ENCODE measurements at places on chromosomes 13 and 19.

- no peaks in the 10 kb centered on the region for H3K36me3 ChIP-seq
- no peak overlapping the region for H3K4me3 ChIP-seq
- DNase-seq, result no peak
- no peaks in the 10 kb centered on the region for H3K27me3 ChIP-seq
- H3K4me1 ChIP-seq, result no peaks in the 10 kb centered on the region
Observed at GRCh38 chr13:76703621-76704288, 182.4 kb downstream of the KCTD12 start.

GRCh38 chr13:101178406-101178805, 237.9 kb downstream of the NALCN start:
- H3K4me3 ChIP-seq, result no peak overlapping the region
- H3K27ac ChIP-seq, result no peak overlapping the region
- no peaks in the 10 kb centered on the region for H3K4me1 ChIP-seq
- H3K36me3 ChIP-seq, result no peaks in the 10 kb centered on the region

- no peak overlapping the region for H3K4me3 ChIP-seq
- H3K36me3 ChIP-seq, result peaks cover 4% of the 10 kb centered on the region
- no peaks in the 10 kb centered on the region for H3K27me3 ChIP-seq
- H3K27ac ChIP-seq, result peak overlapping the region; percentile 52
Observed at GRCh38 chr13:33545492-33545891, 259.9 kb upstream of the STARD13 start.

DNA sequence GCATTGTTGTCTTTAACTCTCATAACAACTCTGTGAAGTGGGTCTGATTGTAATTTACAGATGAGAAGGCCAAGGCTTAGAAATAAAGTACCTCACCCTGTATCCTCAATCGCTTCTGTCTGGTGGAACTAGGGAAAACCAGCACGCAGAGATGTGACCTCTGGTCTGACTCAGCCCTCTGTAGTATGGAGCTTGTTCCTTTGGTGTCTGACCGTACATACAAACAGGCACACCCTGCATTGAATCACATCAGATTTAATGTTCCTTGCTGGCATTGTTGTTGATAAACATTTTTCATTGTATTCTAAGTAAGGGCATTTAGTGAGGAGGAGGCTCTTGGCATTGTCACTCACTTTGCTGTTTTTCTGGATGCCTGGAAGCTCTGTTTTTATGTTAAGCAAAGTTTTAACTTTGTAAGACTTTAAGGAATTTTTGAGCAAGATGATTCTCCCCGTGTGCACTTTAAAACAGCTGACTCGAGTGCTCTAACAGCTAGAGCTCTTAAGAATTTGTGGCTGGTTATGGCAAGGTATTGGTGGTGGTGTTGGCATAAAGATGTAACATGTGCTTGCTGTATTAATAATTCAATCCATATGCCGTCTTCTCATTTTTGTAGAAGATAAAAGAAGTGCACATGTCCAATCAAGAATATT, 89.0 kb upstream of the SPATA13 start:
- no peaks in the 10 kb centered on the region for H3K36me3 ChIP-seq
- peaks cover 14% of the 10 kb centered on the region for H3K27me3 ChIP-seq
- H3K4me1 ChIP-seq, result peaks cover 4% of the 10 kb centered on the region
- no peak overlapping the region for H3K27ac ChIP-seq

DNA sequence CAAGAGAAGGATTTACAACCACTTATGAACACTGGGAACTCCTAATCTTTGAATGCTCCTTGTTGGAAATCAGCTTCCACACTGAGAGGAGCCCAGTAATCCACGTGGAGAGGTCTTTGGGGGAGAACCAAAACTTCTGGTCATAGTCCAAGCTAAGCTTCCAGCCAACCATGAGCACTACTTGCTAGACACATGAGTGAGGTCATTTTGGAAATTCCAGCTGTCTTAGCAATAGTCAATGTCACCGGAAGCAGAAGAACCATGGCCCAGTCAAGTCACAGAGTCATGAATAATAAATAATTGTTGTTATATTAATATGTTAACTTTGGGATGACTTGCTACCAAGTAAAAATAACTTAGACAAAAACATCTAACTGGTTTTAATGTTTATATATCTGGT, 324.9 kb upstream of the SGCG start:
- DNase-seq, result no peak
- no peak overlapping the region for H3K4me3 ChIP-seq
- no peak overlapping the region for H3K27ac ChIP-seq
- H3K36me3 ChIP-seq, result no peaks in the 10 kb centered on the region
- no peaks in the 10 kb centered on the region for H3K4me1 ChIP-seq

DNA sequence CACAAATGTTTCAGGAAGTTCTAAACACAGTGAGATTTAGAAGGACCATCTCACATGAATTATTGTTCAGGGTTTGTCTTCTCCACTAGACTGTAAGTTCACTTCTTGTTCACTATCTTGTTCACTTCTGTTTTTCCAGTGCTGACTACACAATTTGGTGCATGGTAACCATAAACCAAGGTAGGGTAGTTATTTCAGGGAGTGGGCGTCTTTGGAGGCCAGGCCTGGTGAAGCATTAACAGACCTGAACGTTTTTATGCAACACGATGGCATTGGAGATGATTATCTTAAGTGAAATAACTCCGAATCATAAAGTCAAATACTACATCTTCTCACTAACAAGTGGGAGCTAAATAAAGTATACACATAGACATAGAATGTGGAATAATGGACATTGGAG, 14.4 kb upstream of the OXGR1 start:
- H3K36me3 ChIP-seq, result no peaks in the 10 kb centered on the region
- no peak overlapping the region for H3K4me3 ChIP-seq
- no peaks in the 10 kb centered on the region for H3K4me1 ChIP-seq
- H3K27me3 ChIP-seq, result peaks cover 5% of the 10 kb centered on the region
- no peak for DNase-seq
- no peak overlapping the region for H3K27ac ChIP-seq

- H3K4me3 ChIP-seq, result no peak overlapping the region
- no peaks in the 10 kb centered on the region for H3K4me1 ChIP-seq
- H3K27ac ChIP-seq, result no peak overlapping the region
- peaks cover 35% of the 10 kb centered on the region for H3K27me3 ChIP-seq
- DNase-seq, result no peak
- H3K36me3 ChIP-seq, result no peaks in the 10 kb centered on the region
Observed at GRCh38 chr13:29868581-29868980, 18.2 kb upstream of the UBL3 start.

- H3K4me1 ChIP-seq, result no peaks in the 10 kb centered on the region
- no peaks in the 10 kb centered on the region for H3K27me3 ChIP-seq
- no peak overlapping the region for H3K27ac ChIP-seq
- peaks cover 4% of the 10 kb centered on the region for H3K36me3 ChIP-seq
- H3K4me3 ChIP-seq, result no peak overlapping the region
Observed at GRCh38 chr19:3958836-3959765, 11.8 kb downstream of the DAPK3 start.

DNA sequence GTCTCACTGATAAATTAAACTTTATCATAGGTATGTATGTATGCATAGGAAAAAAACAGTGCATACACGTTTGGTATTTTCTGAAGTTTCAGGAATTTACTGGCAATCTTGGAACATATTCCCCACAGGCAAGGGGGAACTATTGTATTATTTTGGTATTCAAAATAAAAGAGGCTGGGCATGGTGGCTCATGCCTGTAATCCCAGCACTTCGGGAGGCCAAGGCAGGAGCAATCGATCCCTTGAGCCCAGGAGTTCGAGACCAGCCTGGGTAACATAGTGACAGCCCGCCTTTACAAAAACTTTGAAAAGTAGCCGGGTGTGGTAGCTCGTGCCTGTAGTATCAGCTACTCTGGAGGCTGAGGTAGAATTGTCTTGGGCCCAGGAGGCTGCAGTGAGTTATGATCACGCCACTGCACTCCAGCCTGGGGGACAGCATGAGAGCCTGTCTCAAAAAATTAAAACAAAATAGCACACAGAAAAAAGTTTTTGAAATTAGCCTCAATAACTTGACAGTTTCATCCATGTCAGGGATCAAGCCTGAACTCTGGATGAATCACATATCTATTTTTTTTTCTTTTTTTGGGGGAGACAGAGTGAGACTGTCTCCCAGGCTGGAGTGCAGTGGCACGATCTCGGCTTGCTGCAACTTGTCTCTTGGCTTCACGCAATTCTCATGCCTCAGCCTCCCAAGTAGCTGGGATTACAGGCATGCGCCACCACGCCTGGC, 29.1 kb upstream of the HOMER3 start:
- no peak for DNase-seq
- H3K4me1 ChIP-seq, result peaks cover 4% of the 10 kb centered on the region
- no peak overlapping the region for H3K4me3 ChIP-seq
- H3K27me3 ChIP-seq, result no peaks in the 10 kb centered on the region
- no peak overlapping the region for H3K27ac ChIP-seq

DNA sequence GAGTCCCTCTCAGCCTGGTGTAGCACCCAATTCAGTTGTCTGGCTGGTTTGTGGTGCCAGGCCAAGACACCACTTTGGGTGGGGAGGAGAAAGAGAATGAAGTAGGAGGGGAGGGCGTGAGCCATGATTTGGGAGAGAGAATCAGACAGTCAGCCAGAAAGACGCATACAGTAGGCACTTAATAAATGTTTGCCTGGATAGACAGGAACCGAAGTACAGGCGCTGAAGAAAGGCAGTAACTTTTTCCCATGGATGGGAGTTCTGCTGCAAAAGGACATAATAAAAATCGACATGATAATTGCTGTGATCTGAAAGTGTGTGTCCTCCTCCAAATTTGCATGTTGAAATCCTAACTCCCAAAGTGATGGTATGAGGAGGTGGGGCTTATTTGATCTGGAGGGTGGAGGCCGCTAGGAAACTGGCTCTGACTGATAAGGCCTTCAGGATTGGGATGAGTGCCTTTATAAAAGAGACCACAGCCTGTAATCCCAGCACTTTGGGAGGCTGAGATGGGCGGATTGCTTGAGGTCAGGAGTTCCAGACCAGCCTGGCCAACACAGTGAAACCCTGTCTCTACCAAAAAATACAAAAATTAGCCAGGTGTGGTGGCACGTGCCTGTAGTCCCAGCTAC, 38.4 kb upstream of the PDCD5 start:
- H3K27me3 ChIP-seq, result no peaks in the 10 kb centered on the region
- no peaks in the 10 kb centered on the region for H3K36me3 ChIP-seq
- H3K27ac ChIP-seq, result no peak overlapping the region
- no peak for DNase-seq

DNA sequence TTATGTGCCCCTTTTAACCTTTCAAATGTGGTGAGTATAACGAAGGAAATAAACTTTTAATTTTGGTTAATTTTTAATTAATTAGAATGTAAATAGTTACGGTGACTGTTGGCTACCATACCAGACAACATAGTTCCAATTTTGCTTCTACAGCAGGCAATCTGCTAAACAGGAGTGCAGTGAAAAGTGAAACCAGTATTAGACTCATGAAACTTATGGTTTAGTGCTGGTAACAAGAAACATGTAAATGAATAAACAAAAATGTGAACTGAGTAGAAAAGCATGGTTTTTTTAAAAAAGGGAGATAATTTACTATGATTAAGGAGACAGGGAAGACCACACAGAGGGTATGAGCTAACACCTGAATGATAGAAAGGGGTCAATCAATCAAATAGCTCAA, 478.4 kb downstream of the PCDH9 start:
- H3K4me3 ChIP-seq, result no peak overlapping the region
- DNase-seq, result no peak
- no peaks in the 10 kb centered on the region for H3K36me3 ChIP-seq
- no peaks in the 10 kb centered on the region for H3K27me3 ChIP-seq
- H3K27ac ChIP-seq, result no peak overlapping the region
- no peaks in the 10 kb centered on the region for H3K4me1 ChIP-seq

DNA sequence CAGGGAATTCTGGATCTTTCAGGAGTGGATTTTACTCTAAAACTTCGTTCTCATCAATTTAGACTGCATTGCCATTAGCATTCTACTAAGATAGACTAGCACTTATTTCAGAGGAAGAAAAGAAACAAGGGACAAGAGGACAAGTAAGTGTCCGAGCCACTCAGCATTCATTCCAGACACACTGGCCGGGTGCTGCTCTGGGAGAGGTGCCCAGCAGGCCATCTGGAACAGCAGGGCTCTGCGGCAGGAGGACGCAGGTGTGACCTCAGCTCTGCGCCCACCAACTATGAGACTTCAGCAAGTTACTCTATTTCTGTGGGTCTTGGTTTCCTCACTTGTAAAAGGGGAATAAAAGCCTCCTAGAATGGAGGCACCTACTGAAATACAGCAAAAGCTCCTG, 4.2 kb downstream of the EPS15L1 start:
- H3K27ac ChIP-seq, result no peak overlapping the region
- H3K27me3 ChIP-seq, result no peaks in the 10 kb centered on the region
- no peak for DNase-seq

GRCh38 chr13:49300276-49300675, 52.6 kb downstream of the CDADC1 start:
- no peak overlapping the region for H3K4me3 ChIP-seq
- H3K27ac ChIP-seq, result no peak overlapping the region
- H3K27me3 ChIP-seq, result no peaks in the 10 kb centered on the region
- no peaks in the 10 kb centered on the region for H3K36me3 ChIP-seq
- peaks cover 11% of the 10 kb centered on the region for H3K4me1 ChIP-seq
- DNase-seq, result no peak

DNA sequence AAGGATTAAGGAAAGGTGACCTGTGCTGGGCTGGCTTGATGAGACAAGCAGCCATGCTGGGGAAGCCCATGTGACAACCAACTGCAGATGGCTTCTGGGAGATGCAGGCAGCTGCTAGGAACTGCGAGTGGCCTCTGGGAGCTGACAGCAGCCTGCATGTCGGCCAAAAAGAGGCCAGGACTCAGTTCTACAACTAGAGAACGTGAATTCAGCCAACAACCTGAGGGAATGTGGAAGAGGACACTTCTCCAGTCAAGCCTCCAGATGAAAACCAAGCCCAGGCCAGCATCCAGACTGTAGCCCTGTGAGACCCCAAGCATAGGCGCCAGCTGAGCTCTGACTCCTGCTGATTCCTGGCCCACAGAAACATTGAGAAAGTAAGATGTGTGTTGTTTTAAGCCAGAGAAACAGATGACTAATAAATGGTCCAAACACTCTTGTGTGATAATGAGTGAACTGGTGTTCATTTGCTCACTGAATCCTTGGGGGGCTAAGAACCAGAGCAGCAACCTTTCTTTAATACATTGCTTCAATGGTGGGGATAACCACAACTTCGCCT, 45.0 kb downstream of the SLC7A1 start:
- H3K36me3 ChIP-seq, result peaks cover 30% of the 10 kb centered on the region
- H3K4me1 ChIP-seq, result peaks cover 1% of the 10 kb centered on the region
- H3K27ac ChIP-seq, result no peak overlapping the region

GRCh38 chr13:60467098-60467497, 70.1 kb downstream of the TDRD3 start:
- DNase-seq, result no peak
- H3K27me3 ChIP-seq, result no peaks in the 10 kb centered on the region
- no peak overlapping the region for H3K4me3 ChIP-seq

GRCh38 chr19:29476528-29476927, 49.3 kb upstream of the VSTM2B start:
- H3K27ac ChIP-seq, result no peak overlapping the region
- H3K4me3 ChIP-seq, result no peak overlapping the region
- no peak for DNase-seq
- H3K27me3 ChIP-seq, result no peaks in the 10 kb centered on the region

DNA sequence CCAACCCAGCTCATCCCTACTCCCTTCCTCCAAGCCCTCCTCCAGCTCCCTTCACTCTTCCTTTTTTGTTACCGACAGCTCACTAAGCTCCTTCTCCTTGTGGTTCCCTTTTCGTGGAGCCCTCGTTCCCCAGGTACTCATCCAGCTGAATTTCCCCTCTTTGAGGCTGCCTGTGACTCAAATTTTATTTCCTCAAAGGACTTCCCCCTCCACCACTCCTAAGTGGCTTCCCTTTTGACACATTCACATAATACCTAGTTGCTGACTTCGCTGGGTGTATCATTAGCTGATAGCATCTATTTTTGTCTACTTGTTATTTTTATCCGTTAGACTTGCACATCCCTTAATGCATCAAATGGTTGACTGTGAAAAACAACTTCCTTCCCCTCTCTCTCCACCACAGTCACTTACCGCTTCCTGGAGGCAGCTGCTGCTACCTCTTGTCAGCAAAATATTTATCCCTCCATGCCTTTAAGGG, 14.5 kb downstream of the FFAR2 start:
- H3K27me3 ChIP-seq, result peaks cover 4% of the 10 kb centered on the region
- DNase-seq, result peak; percentile 59
- H3K27ac ChIP-seq, result peak overlapping the region; percentile 96
- peaks cover 52% of the 10 kb centered on the region for H3K4me1 ChIP-seq
